ENCODE measurements at places on chromosomes 2 and 18. TPM values are rescaled to one million over a fixed set of nuclear protein-coding genes. Genes with fewer than 3 reads are reported as not detected.

SNORC gene
- total RNA-seq, result not detected

SPAG16 gene
- 30.2 TPM for total RNA-seq

HOXD13 gene
- 15.7 TPM for total RNA-seq

MEP1B gene
- not detected for total RNA-seq

CRYGC gene
- not detected for total RNA-seq

CCDC88A gene
- total RNA-seq, result 34.9 TPM

MC4R gene
- not detected for total RNA-seq

CGREF1 gene
- total RNA-seq, result 2.2 TPM

DSC3 gene
- 176 TPM for total RNA-seq

TDRD15 gene
- total RNA-seq, result not detected

Measured in vagina (tissue), 2 donors.